ENCODE measurements at places on chromosomes 16 and 17.

GRCh38 chr17:39769974-39770587 is 32.3 kb downstream of the GRB7 start:
- DNase-seq: no peak

DNA sequence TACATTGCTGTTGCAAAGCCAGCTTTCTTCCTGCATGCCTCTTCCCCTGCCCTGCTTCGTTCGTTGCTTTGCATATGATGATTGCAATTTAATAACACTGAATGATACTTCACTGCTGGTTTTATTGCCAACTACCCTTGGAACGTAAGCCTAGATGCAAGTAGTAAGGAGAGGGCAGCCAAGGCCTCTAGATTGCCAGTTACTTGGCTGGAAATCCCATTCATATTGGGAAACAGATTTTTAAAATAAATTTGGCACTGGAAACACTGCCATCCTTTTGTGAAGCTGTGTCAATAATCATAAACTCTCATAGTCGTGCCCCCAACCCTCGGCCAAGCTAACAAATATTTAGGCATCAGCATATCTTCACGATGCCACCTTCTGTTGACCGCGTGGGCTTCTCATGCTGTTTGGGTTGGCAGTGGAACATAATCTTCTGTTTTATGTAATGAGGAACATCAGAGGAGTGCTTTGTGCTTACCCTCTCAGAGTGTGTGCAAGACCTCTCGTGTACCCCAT is 86.5 kb downstream of the MAP2K6 start:
- DNase-seq: no peak

- DNase-seq: no peak
These were observed 17.8 kb upstream of the KIF19 start for GRCh38 chr17:74307984-74308773.

DNA sequence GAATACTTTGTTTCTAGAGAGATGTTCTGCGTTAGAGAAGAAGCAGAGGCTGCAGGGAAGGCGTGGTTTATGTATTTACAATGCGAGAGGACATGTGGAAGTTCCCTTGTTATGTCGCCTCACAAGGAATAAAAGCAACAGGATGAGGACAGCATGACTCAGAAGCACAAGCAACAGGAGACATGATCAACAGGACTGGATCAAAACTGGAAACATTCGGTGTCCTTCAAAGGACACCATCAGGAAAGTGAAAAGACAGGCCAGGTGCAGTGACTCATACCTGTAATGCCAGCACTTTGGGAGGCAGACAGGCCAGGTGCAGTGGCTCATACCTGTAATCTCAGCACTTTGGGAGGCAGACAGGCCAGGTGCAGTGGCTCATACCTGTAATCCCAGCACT is 52.6 kb downstream of the CCDC57 start:
- no peak for DNase-seq

DNA sequence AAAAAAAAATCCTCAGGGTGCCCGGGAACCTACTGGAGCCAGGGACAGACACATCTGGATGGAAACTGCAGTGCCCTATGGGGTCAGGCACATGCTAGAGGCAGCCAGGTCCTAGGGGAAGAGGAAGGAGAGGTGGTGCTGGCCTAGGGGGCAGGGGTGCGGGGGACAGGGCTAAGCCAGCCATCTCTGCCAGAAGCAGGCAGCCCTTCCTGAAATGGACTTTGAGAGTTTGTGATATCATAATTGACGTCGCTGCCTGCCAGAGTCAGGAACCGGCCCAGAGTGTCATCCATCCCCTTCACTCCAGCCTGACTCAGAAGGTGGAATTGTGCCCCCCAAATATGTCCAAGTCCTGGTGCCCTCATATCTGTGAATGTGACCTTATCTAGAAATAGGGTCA is 25.0 kb upstream of the BAHCC1 start:
- DNase-seq: no peak

DNA sequence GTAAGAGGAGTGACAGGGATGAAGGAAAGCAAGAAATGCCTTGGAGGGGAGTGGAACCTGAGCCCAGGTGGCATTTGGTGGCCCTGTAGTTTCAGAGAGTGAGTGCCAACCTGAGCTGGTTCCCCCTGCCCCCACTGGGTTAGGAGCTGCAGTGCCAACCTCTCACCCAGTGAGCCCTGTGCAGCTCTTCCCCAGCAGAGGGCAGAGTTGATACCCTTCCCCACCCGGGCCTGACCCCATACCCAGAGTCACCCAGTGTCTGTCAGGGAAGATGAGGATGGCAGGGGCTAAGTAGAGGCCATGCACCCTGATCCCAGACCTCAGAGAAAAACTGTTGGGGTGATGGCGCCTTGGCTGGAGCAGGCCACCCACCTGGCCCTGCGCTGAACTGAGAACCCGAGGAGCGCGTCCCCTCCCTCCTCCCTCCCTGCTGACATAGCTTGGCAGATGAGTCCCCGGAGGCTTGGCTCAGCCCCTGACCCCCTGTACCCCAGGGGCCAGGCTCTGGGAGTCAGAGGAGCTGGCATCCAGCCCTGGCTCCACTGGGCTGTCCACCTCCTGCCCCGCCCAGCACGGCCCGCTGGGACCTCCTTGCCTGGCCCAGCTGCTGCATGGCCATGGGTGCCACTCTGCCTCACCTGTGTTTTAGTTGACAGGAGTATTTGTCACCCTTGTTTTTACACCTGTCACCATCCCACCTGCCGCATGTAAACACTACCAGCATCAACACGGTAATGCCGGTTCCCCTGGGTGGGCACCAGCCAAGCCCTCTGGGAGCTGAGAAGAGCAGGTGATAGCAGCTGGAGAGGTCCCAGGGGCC is 113.9 kb downstream of the AMFR start:
- no peak for DNase-seq

GRCh38 chr16:88830258-88830657 is 18.5 kb upstream of the APRT start:
- no peak for DNase-seq

- no peak for DNase-seq
These were observed 33.9 kb upstream of the GCSH start for GRCh38 chr16:81130126-81130525.

- no peak for DNase-seq
These were observed at the start of gene SIRT7 for GRCh38 chr17:81917565-81918332. Gene SIRT7 (minus strand): TSS chr17:81918176. CDS start chr17:81918131, 45 bp downstream.

All from iPS DF 19.7 (cell line).